ENCODE measurements at places on chromosomes 1 and 21. TPM values are rescaled to one million over a fixed set of nuclear protein-coding genes. Genes with fewer than 3 reads are reported as not detected.

- no peak for DNase-seq
- H3K27ac ChIP-seq = no peak overlapping the region
- H3K27me3 ChIP-seq = no peaks in the 10 kb centered on the region
- H3K36me3 ChIP-seq = no peaks in the 10 kb centered on the region
Measured at GRCh38 chr1:84407958-84408422, 9.7 kb downstream of the DNASE2B start.

- no peaks in the 10 kb centered on the region for H3K27me3 ChIP-seq
- H3K4me3 ChIP-seq = peak overlapping the region; percentile 46
- H3K36me3 ChIP-seq = peaks cover 33% of the 10 kb centered on the region
- H3K27ac ChIP-seq = peak overlapping the region; percentile 91
- H3K4me1 ChIP-seq = peaks cover 53% of the 10 kb centered on the region
- DNase-seq = peak; percentile 88
Measured at GRCh38 chr1:205313563-205314308, 7.8 kb downstream of the NUAK2 start.

- H3K27ac ChIP-seq = no peak overlapping the region
- no peak for DNase-seq
- H3K27me3 ChIP-seq = no peaks in the 10 kb centered on the region
Measured at GRCh38 chr1:221839782-221840395, 98.0 kb upstream of the DUSP10 start.

DNA sequence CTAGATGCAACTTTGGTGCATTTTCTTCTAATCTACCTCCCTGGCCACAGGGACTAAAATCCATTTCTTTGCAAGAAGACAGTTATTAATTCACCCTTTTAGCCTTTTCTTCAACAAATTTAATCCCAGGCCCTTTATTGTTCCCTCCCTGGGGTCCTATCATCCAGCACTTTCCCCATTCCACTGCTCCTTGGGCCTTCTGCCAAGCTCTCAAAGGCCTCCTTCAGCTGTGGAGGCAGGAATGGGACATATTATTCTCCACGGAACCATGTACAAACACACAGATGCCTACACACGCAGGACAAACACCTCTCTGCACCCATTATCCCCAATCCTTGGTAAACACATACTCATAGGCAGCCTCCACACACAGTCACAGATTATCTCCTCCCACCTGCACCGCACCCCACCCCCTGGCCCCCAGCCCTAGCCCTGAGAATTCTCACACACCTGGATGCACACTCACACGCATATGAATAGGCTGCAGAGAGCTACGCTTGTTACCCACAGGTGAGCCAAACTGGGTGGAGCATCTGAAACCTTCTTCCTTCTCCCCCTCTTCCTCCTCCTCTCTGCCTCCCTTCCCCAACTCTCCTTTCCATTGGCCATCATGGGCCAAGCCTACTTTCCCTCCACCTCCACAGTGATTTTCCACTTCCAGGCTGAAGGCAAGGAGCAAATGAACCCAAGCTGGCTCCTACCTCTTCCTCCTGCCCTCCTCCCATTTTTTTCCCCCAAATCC lies 11.7 kb downstream of the TAGLN2 start:
- H3K4me1 ChIP-seq = peaks cover 19% of the 10 kb centered on the region
- no peak overlapping the region for H3K4me3 ChIP-seq
- DNase-seq = no peak
- H3K27ac ChIP-seq = 0 out of 2 replicates have a peak overlapping the region, but pooled peaks have one; percentile 20
- H3K36me3 ChIP-seq = no peaks in the 10 kb centered on the region

GRCh38 chr21:43211072-43211759 lies 42.4 kb downstream of the CRYAA start:
- H3K27ac ChIP-seq = no peak overlapping the region
- no peak overlapping the region for H3K4me3 ChIP-seq
- DNase-seq = no peak
- no peaks in the 10 kb centered on the region for H3K27me3 ChIP-seq
- H3K36me3 ChIP-seq = no peaks in the 10 kb centered on the region

Gene PTCH2
- 0.77 TPM for polyA plus RNA-seq

DNA sequence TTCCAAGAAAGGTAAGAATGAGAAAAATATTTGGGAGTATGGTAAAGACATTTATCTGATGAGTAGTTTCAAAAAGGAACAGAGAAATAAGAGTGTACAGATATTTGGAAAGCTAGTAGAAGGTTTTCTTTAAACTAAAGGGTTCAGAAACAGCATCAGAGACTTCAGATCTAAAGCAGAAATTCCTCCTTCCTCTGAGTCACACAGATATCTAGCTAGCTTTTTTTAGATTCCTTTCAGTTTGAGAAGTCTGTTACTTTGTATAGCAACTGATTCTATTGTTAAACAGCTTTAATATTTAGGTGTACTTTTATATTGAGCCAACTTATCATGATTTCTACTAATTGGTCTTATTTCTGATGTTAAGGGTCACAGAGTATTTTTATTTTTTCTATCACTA lies 4.7 kb downstream of the AMY2B start:
- no peaks in the 10 kb centered on the region for H3K4me1 ChIP-seq
- no peaks in the 10 kb centered on the region for H3K27me3 ChIP-seq
- H3K36me3 ChIP-seq = no peaks in the 10 kb centered on the region
- no peak overlapping the region for H3K27ac ChIP-seq
- no peak for DNase-seq

Gene APOBEC4
- not detected for polyA plus RNA-seq

GRCh38 chr1:3838788-3839187 lies 18.2 kb downstream of the CEP104 start:
- no peaks in the 10 kb centered on the region for H3K4me1 ChIP-seq
- H3K27ac ChIP-seq = no peak overlapping the region
- no peaks in the 10 kb centered on the region for H3K27me3 ChIP-seq
- no peak overlapping the region for H3K4me3 ChIP-seq

DNA sequence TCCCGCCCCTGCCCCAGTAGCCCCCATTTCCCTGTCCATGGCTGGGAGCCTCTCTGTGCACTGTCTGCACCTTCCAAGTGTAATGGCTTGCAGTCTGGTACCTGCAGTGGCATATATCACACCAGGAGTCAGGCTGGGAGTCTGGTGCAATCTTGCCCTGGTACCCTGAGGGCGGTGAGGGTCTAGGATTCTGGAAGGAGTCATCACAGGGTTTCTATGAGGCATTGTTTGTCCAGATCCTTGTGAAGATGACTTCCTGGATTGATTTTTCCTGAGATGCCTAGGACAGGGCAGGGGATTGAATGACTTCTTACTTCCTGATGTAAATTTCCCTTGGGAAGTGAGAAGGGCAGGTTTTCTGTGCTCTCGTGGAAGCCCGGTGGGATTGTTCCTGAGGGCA lies 5.9 kb upstream of the PKP1 start:
- H3K27ac ChIP-seq = no peak overlapping the region
- DNase-seq = no peak
- H3K4me1 ChIP-seq = no peaks in the 10 kb centered on the region
- H3K36me3 ChIP-seq = no peaks in the 10 kb centered on the region
- peaks cover 6% of the 10 kb centered on the region for H3K27me3 ChIP-seq

Gene C2CD2
- polyA plus RNA-seq = 10.4 TPM

GRCh38 chr1:53899206-53899628 lies 5.2 kb downstream of the DIO1 start:
- H3K36me3 ChIP-seq = no peaks in the 10 kb centered on the region
- no peak for DNase-seq
- no peak overlapping the region for H3K27ac ChIP-seq
- H3K27me3 ChIP-seq = no peaks in the 10 kb centered on the region
- H3K4me3 ChIP-seq = no peak overlapping the region
- H3K4me1 ChIP-seq = peaks cover 2% of the 10 kb centered on the region

- no peak overlapping the region for H3K27ac ChIP-seq
- no peaks in the 10 kb centered on the region for H3K27me3 ChIP-seq
- H3K36me3 ChIP-seq = no peaks in the 10 kb centered on the region
- no peaks in the 10 kb centered on the region for H3K4me1 ChIP-seq
- no peak for DNase-seq
Measured at GRCh38 chr1:208024406-208024805, 113.5 kb upstream of the CD34 start.

Gene ANKRD34A
- 0.19 TPM for polyA plus RNA-seq

Gene PRKAA2
- polyA plus RNA-seq = 2.6 TPM

Gene MYBPH
- not detected for polyA plus RNA-seq

- no peak overlapping the region for H3K4me3 ChIP-seq
- H3K4me1 ChIP-seq = 0 out of 2 replicates have a peak, but pooled peaks cover 3% of the 10 kb centered on the region
- DNase-seq = peak; percentile 13
- H3K27me3 ChIP-seq = no peaks in the 10 kb centered on the region
Measured at GRCh38 chr1:67347688-67348472, 40.2 kb downstream of the IL12RB2 start.

DNA sequence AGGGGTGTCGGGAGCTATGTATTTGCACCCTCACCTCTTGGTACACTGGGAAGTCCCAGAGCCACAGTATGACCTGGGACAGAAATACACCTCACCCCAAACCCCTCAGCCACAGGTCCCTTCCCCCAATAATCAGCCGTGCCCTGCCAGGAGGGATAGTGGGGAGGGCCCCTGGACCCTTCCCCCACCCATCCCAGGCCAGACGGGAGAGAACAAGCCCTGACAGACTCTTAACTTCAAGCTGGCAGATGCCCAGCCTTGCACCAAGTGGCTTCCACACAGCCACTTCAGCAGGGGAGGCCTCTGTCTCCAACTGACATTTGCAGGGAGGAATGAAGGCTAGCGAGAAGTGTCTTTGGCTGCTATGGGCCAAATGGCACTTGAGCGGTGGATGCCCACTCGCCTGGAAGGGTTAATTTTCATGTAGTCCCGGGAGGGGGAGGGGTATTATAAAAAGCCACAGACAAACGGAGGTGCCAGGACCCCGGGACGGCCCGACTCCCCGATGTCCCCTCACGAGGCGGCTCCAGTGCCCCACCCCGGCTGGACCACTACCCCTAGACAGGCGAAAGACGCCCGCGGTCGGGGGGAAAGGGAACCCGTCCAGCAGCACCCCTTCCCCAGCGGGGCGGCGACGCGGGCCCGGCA lies 495 bp downstream of the SYNC start:
- no peaks in the 10 kb centered on the region for H3K4me1 ChIP-seq
- peaks cover 32% of the 10 kb centered on the region for H3K27me3 ChIP-seq
- H3K4me3 ChIP-seq = peak overlapping the region; percentile 25
- no peaks in the 10 kb centered on the region for H3K36me3 ChIP-seq

- no peaks in the 10 kb centered on the region for H3K36me3 ChIP-seq
- no peak for DNase-seq
- H3K4me1 ChIP-seq = no peaks in the 10 kb centered on the region
- H3K4me3 ChIP-seq = no peak overlapping the region
- H3K27ac ChIP-seq = no peak overlapping the region
Measured at GRCh38 chr1:90411185-90411584, 305.9 kb downstream of the BARHL2 start.

GRCh38 chr1:77048615-77049005 lies 170.6 kb downstream of the PIGK start:
- H3K27me3 ChIP-seq = no peaks in the 10 kb centered on the region
- H3K36me3 ChIP-seq = no peaks in the 10 kb centered on the region
- H3K4me1 ChIP-seq = no peaks in the 10 kb centered on the region
- no peak overlapping the region for H3K27ac ChIP-seq

GRCh38 chr21:15283789-15284188 lies 219.0 kb upstream of the NRIP1 start:
- H3K4me3 ChIP-seq = no peak overlapping the region
- H3K36me3 ChIP-seq = no peaks in the 10 kb centered on the region
- no peaks in the 10 kb centered on the region for H3K27me3 ChIP-seq
- no peak for DNase-seq
- H3K4me1 ChIP-seq = no peaks in the 10 kb centered on the region
- no peak overlapping the region for H3K27ac ChIP-seq

Gene ZNF648
- 0.64 TPM for polyA plus RNA-seq

- no peak overlapping the region for H3K4me3 ChIP-seq
- H3K4me1 ChIP-seq = peaks cover 8% of the 10 kb centered on the region
- H3K27ac ChIP-seq = no peak overlapping the region
- no peaks in the 10 kb centered on the region for H3K27me3 ChIP-seq
- H3K36me3 ChIP-seq = no peaks in the 10 kb centered on the region
- no peak for DNase-seq
Measured at GRCh38 chr1:59509341-59509875, 212.5 kb downstream of the FGGY start.

DNA sequence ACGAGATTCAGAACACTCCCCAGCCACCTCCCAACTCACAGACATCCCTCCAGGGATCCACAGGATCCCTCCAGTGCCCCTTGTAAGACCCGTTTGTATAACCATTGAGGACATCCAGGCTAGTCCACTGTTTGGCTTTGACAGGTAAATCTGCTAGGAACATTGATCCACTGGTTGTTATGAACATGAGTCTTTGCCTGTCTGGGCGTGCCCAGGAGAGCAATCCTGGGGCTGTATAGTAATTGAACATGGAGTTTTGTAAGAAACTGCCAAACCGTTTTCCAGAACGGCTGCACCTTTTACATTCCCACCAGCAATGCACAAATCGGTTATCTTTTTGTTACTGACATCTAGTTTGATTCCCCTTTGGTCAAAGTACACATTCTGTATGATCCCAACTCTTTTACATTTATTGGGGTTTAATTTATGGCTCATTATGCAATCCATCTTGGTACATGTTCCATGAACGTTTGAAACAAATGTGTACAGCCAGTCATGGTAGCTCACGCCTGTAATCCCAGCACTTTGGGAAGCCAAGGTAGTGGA lies 88.7 kb downstream of the WDR4 start:
- no peak overlapping the region for H3K27ac ChIP-seq
- no peaks in the 10 kb centered on the region for H3K27me3 ChIP-seq
- no peaks in the 10 kb centered on the region for H3K36me3 ChIP-seq
- no peak overlapping the region for H3K4me3 ChIP-seq
- H3K4me1 ChIP-seq = no peaks in the 10 kb centered on the region

DNA sequence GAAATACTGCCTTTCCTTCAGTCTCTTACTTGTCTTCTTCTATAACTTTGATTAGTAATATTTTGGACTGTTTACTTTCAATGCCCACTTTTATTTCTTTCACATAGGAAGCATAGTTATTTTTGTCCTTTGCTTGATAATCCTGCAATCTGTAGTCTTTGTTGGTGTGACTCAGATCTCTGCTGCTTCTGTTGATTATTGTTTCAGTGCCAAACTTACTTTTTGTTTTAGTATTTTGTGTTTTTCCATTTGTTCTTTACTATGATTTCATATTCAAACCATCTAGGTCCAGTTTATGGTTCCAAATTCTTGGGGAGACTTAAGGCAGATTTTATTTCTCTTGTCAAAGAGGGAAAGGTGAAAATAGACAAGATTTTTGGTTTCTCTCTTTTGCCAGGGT lies 399.9 kb downstream of the HLX start:
- H3K27me3 ChIP-seq = no peaks in the 10 kb centered on the region
- no peaks in the 10 kb centered on the region for H3K36me3 ChIP-seq
- no peaks in the 10 kb centered on the region for H3K4me1 ChIP-seq
- DNase-seq = no peak

DNA sequence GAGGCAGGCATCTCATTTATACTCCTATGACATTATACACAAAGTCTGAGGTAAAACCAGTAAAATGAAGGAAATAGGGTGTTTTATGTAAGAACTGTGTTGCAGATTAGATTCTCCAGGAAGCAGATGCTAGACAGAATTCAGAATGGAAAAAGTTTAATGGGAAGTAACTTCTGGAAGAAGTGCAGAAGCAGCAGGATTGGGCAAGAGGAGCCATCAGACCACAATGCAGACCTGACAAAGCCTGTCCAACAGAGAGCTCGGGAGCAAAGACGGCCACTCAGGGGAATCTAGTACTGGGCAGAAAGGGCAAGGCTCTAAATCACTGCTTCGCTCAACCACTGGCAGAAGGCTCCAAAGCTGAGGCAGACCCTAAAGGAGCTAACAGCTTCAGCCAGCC lies 33.7 kb downstream of the FBXO42 start:
- no peaks in the 10 kb centered on the region for H3K36me3 ChIP-seq
- H3K4me3 ChIP-seq = no peak overlapping the region
- no peak overlapping the region for H3K27ac ChIP-seq
- DNase-seq = no peak
- H3K4me1 ChIP-seq = no peaks in the 10 kb centered on the region

GRCh38 chr1:209720326-209720725 lies 15.7 kb downstream of the HSD11B1 start:
- DNase-seq = no peak
- no peaks in the 10 kb centered on the region for H3K4me1 ChIP-seq
- no peak overlapping the region for H3K27ac ChIP-seq

Gene C8A
- not detected for polyA plus RNA-seq

Data from H1 (cell line).